Gastrocnemius medialis (tissue), 4 donors: ENCODE measurements at places on chromosomes 1 and 21. TPM values are rescaled to one million over a fixed set of nuclear protein-coding genes. Genes with fewer than 3 reads are reported as not detected.

DNA sequence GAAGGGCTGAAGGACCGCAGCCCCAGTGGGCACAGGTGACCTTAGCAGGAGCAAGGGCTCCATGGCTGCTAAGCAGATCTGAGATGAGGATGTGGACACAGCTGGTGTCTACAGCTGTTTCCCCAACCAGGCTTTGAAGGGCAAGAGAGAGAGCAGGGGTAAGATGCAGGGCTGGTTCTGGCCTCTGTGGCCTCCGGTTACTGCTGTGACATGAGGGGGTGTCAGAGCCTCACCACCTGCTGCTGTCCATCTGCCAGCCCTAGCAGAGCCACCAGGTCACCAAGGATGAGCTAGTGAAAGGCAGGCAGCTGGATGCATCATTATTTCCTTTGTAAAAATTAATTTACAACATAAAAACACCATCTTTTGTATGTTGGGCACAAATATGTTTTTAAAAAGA, 33.4 kb downstream of the OBSCN start:
- no peaks in the 10 kb centered on the region for H3K27me3 ChIP-seq
- peak; percentile 83 for DNase-seq
- H3K27ac ChIP-seq = peak overlapping the region; percentile 49
- peaks cover 89% of the 10 kb centered on the region for H3K36me3 ChIP-seq
- no peak overlapping the region for H3K4me3 ChIP-seq
- peaks cover 40% of the 10 kb centered on the region for H3K4me1 ChIP-seq

RABIF gene
- 2.6 TPM for total RNA-seq

KIAA0040 gene
- total RNA-seq = 33.1 TPM

GRCh38 chr1:14614341-14614740, 15.9 kb downstream of the KAZN start:
- no peaks in the 10 kb centered on the region for H3K4me1 ChIP-seq
- H3K36me3 ChIP-seq = no peaks in the 10 kb centered on the region
- no peak overlapping the region for H3K4me3 ChIP-seq
- H3K27ac ChIP-seq = no peak overlapping the region

- no peaks in the 10 kb centered on the region for H3K36me3 ChIP-seq
- H3K4me3 ChIP-seq = no peak overlapping the region
- H3K4me1 ChIP-seq = no peaks in the 10 kb centered on the region
- H3K27me3 ChIP-seq = no peaks in the 10 kb centered on the region
- H3K27ac ChIP-seq = no peak overlapping the region
- no peak for DNase-seq
Observed at GRCh38 chr1:7407980-7408770, 362.9 kb upstream of the VAMP3 start.

- no peaks in the 10 kb centered on the region for H3K36me3 ChIP-seq
- no peak for DNase-seq
- no peak overlapping the region for H3K4me3 ChIP-seq
- H3K27me3 ChIP-seq = no peaks in the 10 kb centered on the region
- H3K4me1 ChIP-seq = no peaks in the 10 kb centered on the region
Observed at GRCh38 chr1:176183618-176184017, 23.5 kb downstream of the COP1 start.

DNA sequence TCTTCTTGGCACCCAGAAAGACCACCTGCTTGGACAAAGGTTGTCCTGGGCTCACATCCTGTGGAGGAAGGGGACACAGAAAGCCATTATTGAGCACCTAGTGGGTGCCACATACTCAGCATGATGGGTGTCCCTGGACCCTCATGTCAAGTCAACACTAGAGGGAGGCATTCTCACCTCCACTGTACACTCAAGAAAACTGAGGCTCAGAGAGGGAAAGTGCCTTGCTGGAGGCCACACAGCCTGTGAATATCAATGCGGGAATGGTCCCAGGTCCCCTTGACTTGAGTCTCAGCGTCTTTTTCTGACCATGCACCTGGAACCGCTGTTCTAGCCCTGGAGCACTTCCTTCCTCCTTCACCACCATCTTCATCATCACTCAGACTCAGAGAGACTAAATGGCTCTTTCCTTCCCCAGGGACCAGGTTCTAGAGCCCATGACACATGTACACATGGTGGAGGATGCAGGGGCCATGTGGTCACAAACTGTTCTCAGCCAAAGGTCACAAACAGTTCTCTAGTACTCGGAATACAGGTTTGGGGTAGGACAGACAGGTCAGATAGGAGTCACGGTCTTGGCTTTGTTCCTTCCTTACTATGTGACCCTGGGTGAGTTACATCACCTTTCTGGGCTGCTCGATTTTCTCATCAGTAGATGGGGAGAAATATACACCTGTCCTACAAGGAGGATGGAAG, 89.2 kb upstream of the WNT4 start:
- H3K27ac ChIP-seq = no peak overlapping the region
- no peaks in the 10 kb centered on the region for H3K36me3 ChIP-seq
- no peak for DNase-seq
- peaks cover 10% of the 10 kb centered on the region for H3K27me3 ChIP-seq
- H3K4me3 ChIP-seq = no peak overlapping the region
- H3K4me1 ChIP-seq = no peaks in the 10 kb centered on the region

DNA sequence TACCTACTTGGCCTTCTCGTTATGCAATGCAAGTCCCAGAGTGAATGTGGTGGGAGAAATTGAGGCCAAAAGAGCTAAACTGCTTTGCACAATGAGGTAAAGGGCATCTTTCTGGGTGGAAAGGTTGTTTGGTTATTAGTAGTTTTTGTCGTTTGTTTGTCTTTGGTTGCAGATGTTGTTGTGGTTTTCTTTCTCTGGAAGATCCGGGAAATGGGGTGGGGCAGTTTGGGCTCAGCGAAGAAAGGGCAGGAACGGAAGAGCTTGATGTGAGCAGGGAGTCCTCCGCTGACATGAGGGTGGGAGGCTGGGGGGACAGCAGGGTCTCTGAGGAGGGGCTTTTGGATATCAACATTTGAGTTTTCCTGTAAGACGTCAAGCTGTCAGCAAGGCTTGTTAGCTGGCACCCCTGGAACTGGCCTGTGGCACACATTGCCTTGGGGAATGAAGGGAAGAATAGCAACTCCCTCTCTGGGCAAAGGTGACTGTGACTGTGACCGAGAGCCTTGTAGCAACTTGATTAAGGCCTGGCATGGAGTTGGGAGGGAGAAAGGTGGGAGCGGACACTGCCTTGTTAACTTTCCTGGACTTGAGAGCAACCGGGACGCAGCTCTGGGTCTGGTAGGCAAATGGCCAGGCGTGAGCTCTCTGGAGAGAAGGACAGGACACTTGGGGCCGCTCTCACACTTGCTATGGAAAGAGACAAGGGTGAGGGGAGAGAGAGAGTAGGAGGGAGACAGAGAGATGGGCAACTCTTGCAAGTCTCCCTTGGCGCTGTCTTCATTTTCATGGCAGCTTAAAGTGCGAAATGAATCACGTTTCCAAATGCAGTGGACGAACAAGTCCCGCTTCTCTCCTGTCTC, 15.4 kb upstream of the OPRD1 start:
- no peak overlapping the region for H3K4me3 ChIP-seq
- H3K27ac ChIP-seq = no peak overlapping the region
- H3K36me3 ChIP-seq = no peaks in the 10 kb centered on the region
- no peak for DNase-seq
- H3K27me3 ChIP-seq = no peaks in the 10 kb centered on the region

BEND5 gene
- 1.4 TPM for total RNA-seq
